NCI-H1105 treated with DMSO at 0.1 percent for 48 hours (cell line): ENCODE measurements at places on chromosomes 2 and 18.

DNA sequence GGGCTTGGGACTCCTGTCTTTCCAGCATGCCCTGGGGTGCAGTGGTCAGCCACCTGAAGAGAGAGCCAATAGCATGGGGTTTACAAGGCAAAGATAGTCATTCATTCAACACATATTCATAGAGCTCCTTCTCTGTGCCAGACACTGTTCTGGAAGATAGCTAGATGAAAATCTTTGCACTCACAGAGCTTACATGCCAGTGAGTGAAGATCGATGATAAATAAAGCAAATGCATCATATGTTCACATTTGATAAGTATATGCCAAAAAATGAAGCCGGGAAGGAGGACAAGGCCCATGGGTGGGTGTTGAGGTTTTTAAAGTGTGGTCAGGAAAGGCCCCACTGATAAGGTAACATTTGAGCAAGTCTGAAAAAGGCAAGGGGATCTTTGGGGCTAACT, 130.8 kb upstream of the CDCA7 start:
- DNase-seq, result no peak

DNA sequence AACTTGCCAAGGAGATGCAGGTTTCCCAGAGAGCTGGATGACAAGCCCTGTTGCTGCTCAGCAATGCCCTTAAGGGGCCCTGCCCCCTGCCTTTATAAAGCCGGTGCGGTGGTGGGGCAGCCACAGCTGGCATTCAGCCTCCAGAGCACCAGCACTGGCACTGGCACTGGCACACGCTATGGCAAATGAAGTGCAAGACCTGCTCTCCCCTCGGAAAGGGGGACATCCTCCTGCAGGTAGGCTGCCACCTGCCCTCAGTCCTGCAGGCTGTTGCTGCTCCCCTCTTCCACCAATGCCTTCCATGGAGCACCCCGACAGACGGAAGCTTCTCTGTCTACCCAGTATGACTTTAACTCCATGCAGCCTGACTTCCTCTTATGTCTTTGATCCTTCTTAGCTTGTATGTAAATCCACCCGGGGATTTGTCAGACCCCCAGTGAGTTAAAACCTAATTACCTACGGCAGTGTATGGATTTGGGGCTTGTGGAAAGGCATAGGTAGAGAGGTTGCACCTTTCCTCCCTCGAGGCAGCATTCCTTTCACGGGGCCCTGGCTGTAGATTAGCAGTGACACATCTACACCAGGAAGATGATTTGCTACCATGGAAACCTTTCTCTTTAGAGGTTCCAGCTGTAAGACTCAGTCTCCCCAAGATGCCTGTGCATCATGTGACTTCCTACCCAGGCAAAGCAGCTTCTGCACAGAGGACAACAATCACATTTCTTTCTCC, at the start of gene DAPL1:
DAPL1 (plus strand) TSS at position 123 of the 730 bp plus-strand sequence; CDS start at position 179, 56 bp downstream.
- peak; percentile 48 for DNase-seq

DNA sequence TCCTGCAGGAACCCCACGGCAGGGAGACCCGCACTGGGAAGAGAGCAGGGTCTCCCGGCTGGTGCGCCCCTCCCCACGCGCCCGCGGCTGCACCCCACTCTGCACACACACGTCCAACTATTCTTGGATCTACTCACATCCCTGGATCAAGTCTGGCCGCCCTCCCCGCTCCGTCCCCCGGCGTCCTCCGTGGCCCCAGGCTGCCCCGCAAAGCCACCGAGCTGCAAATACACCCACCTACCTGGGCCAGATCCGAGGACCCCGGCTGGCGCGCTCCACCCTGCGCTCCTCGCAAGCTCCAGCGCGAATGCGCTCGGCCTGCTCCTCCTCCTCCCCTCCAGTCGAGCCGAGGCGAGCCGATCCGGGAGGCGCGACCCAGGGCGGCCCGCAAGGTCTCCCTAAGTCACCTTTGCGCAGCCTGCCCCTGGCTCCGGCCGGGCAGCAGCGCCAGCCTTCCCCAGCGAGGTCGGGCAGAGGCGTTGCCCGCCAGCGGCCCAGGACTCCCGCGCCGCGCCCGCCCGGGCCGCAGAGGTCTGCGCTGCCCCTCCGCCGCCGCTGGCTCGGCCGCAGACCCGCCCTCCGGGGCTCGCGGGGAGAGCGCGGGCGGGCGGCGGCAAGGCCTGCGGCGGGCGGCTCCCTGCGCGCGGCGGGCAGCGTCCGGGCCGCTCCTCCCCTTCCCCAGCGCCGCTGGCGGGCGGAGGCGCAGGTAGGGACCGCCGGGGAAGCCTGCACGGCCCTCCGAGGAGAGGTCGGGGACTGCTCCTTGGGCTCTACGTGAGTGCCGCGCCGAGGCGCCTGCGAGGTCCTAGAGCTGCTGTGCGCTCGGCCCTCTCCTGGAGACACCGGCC, 126.0 kb downstream of the OSBPL1A start:
- DNase-seq, result peak; percentile 72

DNA sequence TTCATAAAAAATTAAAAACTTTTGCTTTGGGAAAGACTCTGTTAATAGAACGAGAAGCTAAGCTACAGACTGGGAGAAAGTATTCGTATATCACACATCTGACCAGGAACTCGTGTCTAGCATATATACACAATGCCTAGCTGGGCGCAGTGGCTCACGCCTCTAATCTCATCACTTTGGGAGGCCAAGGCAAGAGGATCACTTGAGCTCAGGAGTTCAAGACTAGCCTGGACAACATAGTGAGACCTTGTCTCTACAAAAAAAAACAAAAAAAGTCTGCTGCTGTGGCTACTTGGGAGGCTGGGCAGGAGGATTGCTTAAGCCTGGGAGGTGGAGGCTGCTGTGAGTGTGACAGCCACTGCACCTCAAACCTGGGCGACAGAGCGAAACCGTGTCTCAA, 46.6 kb downstream of the EPB41L5 start:
- no peak for DNase-seq

DNA sequence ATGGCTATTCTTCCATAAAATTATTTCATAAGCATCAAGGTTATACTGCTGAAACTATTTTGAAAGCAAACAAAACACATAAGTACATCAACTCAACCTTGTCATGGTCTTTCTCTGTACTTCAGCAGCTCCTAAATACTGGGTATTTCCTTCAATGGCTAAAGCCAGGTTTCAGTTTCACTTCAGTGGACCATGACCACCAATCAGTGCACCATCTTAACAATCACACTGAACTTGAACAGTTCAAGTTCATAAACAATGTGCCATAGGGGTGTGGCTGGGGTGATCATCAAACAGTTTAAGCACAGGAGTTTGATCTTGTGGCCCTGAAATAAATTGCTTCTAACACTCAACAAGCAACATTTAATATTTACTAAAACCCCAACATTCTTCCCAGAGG, 124.1 kb upstream of the FIGN start:
- DNase-seq, result no peak
